ENCODE measurements at places on chromosomes 5 and 9.

DNA sequence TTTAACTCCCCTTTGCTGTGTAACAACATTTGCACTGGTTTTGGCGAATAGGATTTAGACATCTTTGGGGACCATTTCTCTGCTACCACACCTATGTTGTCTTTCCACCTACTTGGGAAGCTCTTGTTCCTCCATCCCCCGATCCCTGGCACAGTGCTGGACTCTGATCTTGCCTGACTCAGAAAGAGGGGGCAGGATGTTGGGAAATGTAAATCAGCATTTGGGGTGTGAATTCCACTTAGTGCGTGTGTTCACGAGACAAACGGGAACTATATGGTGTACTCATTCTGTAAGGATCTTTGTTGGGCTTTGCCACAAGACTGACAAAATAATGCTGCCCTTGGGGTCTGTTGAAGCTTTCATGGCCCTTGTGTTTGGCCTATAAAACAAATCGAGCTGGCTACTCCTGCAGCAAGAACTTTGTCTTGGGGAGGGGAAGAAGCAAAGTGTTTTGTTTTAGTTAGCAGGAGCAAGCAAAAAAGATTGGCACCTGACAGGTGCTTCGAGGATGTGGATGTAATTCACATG, 18.5 kb downstream of the TMEM268 start:
- peak; percentile 14 for DNase-seq

- no peak for DNase-seq
Observed at GRCh38 chr5:143224672-143225071, 178.8 kb downstream of the NR3C1 start.

- DNase-seq = no peak
Observed at GRCh38 chr5:851076-851475, 290 bp upstream of the ZDHHC11 start.

DNA sequence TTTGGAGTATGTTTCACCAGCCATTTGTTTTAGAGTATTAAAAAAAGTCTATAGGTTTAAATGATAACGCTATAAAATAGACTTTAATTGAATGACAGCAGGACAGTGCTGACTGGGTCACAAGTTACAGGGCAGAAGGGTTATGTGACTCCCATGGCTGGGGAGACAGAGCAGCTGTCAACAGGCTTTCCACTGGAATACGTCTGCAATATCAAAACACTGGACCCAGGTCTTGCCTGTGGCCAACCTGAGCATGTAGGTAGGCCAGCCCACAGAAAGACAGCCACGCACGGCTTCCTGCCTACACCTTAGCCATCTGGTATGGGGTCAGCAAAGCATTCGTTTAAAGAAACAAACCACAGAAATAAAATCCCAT, 80.7 kb downstream of the OTULIN start:
- no peak for DNase-seq

GRCh38 chr5:33539212-33539611, 98.4 kb downstream of the TARS1 start:
- no peak for DNase-seq

- DNase-seq = no peak
Observed at GRCh38 chr5:74375271-74375670, 265.3 kb downstream of the ENC1 start.

- no peak for DNase-seq
Observed at GRCh38 chr9:121633119-121633714, 18.2 kb upstream of the DAB2IP start.

DNA sequence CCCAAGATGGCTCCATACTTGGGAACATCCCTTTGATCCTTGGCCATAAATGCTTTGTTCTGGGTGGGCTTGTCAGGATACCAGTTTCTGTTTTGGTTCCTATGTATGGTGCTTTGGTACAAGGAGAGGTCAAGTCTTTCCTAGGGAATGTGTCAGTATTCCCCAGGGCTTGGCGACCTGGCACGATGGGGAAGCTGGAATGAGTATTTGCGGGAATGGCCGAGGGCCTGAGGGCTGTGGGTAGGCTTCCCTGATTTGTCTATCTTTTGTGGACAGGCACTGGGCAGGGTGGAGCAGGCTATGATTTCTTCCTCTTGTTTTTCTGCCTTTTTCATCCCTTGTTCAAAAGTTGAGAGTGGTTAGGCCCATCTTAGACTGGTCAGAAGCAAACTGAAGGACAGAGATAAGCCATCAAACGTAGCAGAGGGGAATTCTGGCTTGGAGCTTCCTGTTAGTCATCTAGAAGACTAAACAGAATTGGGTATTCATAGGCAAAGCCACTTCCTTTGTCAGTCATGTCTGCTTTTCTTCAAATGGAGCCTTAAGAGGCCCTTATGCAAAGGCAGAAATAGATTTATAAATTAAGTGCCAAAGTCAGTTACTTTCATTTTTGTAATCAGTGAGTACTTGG, 13.7 kb downstream of the DOCK2 start:
- peak; percentile 91 for DNase-seq

DNA sequence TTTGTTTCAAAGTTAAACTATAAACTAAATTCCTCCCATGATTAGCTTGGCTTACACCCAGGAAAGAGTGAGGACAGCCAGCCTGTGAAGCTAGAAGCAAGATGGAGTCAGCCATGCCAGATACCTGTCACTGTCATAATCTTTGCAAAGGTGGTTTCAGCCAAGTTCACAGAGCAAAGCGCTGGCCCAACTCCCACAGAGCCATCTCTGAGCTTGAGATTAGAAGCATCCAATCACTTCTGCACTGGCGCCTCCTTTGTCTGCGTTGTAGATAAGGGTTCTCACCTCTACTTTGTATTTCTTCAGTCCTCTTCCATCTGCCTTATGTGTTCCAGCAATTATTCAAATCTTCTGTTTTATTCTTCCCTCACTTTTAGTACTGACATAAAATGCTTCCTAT, 119.4 kb upstream of the ACO1 start:
- no peak for DNase-seq

Data from ELR (cell line).